ENCODE measurements at places on chromosomes 5 and 9. TPM values are rescaled to one million over a fixed set of nuclear protein-coding genes. Genes with fewer than 3 reads are reported as not detected.

Gene LEAP2
- 3.6 TPM for total RNA-seq

Gene IL7R
- not detected for total RNA-seq

DNA sequence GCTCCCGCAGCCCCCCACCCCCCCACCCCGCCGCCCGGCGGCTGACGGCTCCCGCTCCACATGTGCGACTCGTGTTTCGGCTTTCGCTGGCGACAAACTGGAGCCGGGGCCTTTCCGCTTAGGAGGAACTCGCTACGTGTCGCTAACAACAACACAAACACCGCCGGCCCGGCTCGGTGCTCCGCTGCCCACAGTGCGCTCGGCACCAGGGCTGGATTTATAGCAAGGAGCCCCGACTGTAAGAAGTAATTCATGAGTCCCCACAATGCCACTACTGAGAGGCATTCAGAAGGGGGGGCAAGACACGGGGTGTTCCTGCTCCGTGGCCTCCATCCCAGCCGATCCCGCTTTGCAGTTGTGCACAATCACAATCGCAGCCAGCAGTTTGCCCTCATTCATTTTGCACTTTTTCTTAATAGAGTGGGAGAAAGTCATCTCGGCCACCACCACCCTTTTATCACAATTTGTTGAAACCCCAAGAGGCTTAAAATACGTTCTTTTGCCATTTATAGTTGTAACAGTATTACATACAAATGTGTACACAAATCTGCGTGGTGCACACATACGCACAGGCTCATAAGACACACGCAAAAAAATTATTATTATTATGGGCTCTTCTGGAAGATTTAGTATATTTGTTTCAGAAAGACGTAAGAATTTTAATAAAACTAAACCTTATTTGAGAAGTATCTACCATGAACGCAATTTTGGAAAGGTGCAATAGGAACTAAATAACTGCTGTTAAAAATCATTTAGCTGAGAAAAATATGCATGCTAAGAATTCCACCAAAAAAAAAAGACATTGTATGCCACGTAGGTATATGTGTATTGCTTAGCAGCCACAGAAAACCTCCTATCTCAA is 48.1 kb downstream of the EBF1 start:
- peak; percentile 79 for DNase-seq

- DNase-seq: no peak
These were observed 353.6 kb downstream of the DEPDC1B start for GRCh38 chr5:60346393-60346792.

GRCh38 chr9:94511955-94512265 is 43.0 kb upstream of the PCAT7 start:
- DNase-seq: no peak

- DNase-seq: no peak
These were observed 24.2 kb downstream of the LRRTM2 start for GRCh38 chr5:138850865-138851435.

DNA sequence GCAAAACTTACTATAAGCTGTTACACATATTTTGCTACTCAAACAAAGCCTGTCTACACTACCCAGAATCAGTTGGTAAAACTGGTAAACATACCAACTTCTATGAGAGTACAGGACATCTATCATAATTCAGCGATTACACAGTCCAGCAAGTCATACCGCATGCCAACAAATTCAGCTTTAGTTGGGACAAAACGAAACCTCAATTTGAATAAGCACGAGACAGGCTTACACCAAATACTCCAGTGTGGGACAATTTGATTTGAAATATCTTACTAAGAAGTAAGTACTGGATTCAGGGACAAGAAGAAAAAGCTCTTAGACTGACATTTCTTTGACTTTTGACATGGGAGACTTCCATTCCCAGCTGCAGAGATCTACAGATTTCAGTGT is 2.0 kb downstream of the NRG2 start:
- no peak for DNase-seq

DNA sequence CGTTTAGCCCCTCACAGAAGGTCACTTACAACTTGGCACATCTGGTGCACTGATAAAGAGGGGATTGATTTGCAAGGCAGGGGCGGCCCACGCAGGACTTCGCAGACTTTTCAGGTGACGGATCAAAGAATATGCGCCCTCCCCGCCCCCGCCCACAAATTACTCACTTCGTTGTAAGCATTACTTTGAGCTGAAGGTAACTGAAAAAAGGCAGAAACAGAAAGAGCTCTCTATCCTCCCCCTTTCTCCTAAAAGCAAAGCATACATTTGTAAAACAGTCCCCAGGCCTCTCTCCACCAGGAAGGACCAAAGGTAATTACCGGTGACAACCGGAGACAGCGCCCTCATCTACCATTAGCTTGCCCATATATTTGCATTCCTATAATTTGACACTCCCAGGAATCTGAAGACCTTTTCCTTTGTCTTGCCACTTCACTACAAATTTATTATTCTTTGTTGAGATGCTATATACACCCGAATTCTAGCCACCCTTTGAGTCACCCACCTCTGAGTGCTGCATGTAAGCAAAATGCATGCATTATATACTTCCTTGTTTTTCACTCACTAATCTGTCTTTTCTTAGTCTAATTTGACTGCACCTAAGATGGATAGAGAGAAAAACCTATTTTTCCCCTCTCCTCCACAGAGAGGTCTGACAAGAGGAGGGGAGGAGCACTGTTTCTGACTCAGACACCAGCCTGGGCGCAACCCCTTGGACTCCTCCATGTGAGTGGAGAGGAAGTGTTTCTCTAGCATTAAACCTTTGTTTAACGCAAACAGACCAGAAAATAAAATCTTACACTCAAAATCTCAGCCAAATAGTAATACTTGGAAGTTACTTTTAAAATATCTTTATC is 74.7 kb upstream of the SPIN1 start:
- no peak for DNase-seq

- no peak for DNase-seq
These were observed 38.9 kb upstream of the NR3C1 start for GRCh38 chr5:143442385-143442784.

- no peak for DNase-seq
These were observed 11.7 kb downstream of the MPDZ start for GRCh38 chr9:13267743-13268142.

Measured in neural progenitor cell (in vitro differentiated cells).